Muscle of arm (tissue), 14 donors: ENCODE measurements at places on chromosomes 12 and 14.

DNA sequence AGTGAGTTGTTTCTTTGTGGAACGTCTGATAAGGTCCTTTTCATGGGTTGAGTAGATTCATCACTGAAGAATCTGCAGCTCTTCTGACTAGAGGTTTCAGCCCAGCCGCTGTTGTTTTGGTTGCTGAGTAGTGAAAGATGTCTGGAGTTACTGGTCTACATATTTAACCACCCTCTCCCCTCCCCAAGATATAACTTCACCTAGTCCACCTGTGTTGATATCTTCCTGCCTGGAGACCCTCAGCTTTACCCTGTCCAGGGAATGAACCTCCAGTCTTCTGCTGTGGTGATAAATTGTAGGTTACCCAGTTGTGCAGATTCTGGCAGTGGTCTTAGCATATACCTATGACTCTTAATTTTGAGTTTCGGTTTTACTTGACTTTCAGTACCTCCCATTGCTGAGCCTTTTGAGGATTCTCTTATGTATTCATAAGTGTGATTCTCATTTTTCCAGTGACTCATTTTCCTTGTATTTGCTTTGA, 62.9 kb downstream of the CCDC91 start:
- DNase-seq, result no peak

GRCh38 chr12:52203079-52203921, 11.5 kb upstream of the KRT80 start:
- DNase-seq, result no peak

GRCh38 chr14:73246387-73247150, 9.3 kb downstream of the PAPLN start:
- no peak for DNase-seq

- no peak for DNase-seq
Measured at GRCh38 chr12:97639702-97640101, 177.1 kb downstream of the RMST start.

- DNase-seq, result no peak
Measured at GRCh38 chr14:57898837-57899572, 33.1 kb upstream of the SLC35F4 start.

DNA sequence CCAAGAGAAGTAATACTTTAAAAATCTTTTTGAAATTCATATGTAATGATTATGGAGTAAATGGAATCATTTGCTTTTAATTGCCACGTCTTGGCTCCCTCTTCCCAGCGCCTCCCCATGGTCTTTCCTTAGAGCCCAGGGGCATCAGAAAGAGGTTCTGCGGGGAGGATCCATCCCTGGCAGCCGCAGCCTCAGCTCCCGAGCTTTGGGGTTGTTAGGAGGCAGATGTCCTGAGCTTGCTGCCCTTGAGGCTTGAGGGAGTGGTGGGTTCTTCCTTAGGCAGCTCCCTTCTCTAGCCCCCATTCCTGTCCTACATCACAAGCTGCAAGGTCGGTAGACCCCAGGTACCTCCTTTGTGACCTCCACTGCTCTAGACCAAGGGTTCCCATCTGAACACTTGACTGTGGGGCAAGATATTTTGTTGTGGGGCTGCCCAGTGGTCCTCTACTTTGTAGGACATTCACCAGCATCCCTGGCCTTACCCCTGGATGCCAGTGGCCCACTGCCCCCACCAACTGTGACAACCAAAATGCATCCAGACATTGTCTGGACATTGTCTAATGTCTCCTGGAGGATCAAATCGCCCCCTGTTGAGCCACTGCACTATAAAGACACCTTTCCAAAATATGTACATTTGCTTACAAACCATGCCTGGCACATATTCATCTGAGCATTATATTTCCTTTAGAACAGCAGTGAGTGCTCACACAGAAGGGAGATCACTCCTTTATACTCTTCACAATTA, 6.3 kb downstream of the PPP2R5C start:
- DNase-seq, result no peak

GRCh38 chr14:95620659-95621059, 65.6 kb upstream of the TCL1B start:
- DNase-seq, result no peak

- no peak for DNase-seq
Measured at GRCh38 chr12:62129291-62129690, 130.9 kb upstream of the USP15 start.
